GM19239 (cell line): ENCODE measurements at places on chromosomes 12 and 14.

- DNase-seq: peak; percentile 33
Observed at GRCh38 chr14:95183532-95184412, 26.4 kb upstream of the DICER1 start.

DNA sequence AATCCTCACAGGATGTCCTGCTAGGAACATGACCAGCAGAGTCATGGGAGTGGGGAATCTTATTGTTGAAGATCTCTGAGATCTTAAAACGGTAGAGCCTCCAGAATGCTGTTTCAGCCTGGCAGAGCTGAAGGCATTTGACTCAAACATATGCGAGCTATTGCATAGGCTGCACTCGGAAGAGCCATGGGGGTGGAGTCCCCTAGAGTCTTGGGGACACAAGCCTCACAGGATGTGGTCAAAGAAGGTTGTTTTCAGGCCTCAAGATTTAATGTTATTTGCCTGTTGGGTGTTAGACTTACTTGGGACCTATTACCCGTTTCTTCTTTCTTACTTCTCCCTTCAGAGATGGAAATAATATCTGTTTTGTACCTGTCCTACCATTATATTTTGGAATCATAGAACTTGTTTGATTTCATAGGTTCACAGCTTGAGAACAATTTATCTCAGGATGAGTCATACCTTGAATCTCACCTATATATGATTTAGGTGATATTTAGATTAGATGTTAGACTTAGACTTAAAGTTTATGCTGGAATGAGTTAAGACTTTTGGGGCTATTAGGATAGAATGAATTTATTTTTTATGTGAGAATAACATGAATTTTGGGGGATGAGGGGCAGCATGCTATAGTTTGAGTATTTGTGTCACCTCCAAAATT lies 172.2 kb upstream of the ATP2B1 start:
- DNase-seq: peak; percentile 52

GRCh38 chr12:105948331-105948730 lies 190.4 kb downstream of the NUAK1 start:
- no peak for DNase-seq

- no peak for DNase-seq
Observed at GRCh38 chr14:59391388-59391787, 73.8 kb downstream of the GPR135 start.

- no peak for DNase-seq
Observed at GRCh38 chr12:82968631-82969367, 282.1 kb downstream of the TMTC2 start.

- DNase-seq: no peak
Observed at GRCh38 chr12:92634202-92634601, 68.6 kb upstream of the PLEKHG7 start.

- DNase-seq: no peak
Observed at GRCh38 chr12:49980501-49981349, 8.0 kb downstream of the AQP6 start.

DNA sequence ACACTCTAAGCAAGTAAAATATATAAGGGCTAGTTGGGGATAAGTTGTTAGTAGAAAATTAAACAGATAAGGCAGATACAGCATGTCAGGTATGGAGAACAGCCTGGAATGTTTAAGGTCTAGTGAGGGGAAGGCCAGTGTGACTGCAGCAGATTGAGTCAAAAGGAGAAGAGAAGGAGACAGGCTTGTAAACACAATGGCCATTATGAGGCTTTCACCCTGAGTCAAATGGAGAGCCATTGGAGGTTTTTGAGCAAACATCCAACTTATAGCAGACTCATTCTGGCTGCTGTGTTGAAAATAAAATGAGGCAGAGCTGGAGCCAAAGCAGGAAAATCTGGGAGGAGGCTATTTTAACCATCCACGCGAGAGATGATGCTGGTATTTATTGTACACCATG lies 142.0 kb downstream of the DUSP6 start:
- DNase-seq: no peak
